Femur (tissue), 1 donor: ENCODE measurements at places on chromosomes 2 and 18.

DNA sequence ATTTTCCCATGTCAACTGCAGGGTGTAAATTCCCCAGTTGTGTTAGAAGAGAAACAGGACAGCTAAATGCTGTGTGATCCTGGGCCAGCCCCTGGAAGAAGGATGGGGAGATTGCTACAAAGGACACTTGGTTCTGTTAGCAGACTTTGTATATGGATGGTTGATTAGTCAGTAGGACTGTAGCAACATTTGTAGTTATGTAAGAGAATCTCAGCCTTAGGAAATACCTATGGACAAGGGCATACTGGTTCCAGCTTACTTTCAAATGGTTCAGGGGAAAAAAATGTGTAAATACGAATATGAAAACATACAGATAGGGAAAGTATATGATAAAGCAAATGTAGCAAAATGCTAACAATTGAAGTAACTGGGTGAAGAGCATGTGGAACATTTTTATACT is 47.6 kb downstream of the GNAL start:
- no peak for DNase-seq

GRCh38 chr2:132381376-132381775 is 35.2 kb upstream of the GPR39 start:
- no peak for DNase-seq

DNA sequence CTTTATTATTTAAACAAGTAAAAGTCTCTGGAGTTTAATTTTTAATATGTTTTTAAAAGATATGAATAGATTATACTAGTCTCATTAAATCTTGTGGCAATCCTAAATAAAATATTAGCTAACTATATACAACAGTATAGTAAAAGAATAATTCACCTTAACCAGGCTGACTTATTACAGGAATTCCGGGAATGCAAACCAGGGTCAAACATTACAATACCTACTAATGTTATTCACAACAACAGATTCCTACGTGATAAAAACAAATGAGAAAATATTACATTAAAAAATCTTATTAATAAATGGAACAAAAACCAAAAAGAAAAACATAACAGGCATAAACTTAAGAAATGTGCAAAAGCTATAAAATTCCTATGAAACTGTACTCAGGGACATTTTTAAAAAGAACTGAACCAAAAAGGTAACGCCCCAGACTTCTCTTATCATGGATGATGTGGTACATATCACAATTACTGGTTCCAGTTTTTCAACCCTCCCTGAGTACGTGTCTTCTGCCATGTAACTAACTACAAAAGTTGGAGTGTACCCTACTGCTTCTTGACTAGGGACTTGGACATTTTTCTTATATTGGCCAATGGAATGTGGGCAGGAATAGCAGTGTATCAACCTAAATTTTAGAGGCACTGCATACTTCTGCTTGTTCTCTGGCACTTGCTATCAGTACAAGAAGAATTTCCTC is 20.2 kb downstream of the TTC21B start:
- DNase-seq: no peak

DNA sequence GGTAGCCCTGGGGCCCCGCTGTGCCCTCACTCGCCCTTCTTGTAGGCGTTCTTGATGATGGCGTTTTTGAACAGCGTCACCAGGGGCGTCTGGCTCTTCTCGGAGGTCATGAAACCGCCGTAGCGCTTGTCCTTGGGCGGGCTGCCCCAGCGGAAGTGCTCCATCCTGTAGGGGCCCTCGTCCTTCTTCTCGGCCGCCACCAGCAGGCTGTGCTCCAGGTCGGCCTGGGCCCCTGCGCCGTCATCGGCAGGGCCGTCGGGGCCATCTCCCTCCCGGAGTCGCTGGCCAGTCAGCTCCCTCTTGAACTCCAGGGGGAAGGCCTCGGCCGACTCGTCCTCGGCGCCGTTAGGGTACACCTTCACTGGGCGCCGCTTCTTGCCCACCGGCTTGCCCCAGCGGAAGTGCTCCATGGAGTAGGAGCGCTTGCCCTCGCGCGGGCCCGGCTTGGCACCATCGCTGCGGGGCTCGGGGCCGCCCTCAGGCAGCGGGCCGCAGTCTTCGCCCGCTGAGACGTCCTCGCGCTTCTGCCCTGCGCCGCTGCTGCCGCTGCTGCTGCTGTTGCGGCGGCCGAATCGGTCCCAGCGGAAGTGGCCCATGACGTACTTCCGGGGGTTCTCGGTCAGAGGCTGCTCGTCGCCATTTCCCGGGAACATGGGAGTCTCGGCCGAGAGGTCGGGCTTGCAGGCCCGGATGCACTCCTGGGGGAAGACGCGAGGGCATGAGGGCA is 7.2 kb downstream of the POMC start:
- peak; percentile 70 for DNase-seq

GRCh38 chr2:170047331-170048065 is 130.4 kb upstream of the MYO3B start:
- no peak for DNase-seq

GRCh38 chr2:39119732-39120520 is 925 bp downstream of the SOS1 start:
- DNase-seq: peak; percentile 64
